ENCODE measurements at places on chromosomes 7 and 10.

DNA sequence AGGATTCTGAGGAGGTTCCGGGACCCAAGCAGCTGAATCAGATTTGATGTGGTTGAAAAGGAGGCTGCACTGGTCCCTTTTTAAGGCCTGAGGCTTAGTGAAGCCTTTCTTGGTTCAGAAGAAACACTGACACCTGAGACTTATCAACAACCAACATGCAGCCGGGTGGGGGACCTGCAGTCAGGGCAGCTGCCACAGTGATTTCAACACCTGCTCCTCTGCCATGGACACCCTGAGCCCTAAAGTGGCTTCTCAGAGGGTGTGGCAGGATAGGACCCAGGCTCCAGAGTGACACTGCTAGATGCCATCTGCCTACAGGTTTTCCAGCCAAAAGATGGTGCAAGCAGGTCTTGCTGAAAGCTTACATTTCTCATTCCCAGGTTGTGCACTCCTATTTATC is 99.3 kb downstream of the COL13A1 start:
- no peak for DNase-seq

GRCh38 chr10:61136139-61136538 is 192.2 kb upstream of the RHOBTB1 start:
- no peak for DNase-seq

GRCh38 chr7:151599401-151600227 is 79.9 kb upstream of the RHEB start:
- no peak for DNase-seq

DNA sequence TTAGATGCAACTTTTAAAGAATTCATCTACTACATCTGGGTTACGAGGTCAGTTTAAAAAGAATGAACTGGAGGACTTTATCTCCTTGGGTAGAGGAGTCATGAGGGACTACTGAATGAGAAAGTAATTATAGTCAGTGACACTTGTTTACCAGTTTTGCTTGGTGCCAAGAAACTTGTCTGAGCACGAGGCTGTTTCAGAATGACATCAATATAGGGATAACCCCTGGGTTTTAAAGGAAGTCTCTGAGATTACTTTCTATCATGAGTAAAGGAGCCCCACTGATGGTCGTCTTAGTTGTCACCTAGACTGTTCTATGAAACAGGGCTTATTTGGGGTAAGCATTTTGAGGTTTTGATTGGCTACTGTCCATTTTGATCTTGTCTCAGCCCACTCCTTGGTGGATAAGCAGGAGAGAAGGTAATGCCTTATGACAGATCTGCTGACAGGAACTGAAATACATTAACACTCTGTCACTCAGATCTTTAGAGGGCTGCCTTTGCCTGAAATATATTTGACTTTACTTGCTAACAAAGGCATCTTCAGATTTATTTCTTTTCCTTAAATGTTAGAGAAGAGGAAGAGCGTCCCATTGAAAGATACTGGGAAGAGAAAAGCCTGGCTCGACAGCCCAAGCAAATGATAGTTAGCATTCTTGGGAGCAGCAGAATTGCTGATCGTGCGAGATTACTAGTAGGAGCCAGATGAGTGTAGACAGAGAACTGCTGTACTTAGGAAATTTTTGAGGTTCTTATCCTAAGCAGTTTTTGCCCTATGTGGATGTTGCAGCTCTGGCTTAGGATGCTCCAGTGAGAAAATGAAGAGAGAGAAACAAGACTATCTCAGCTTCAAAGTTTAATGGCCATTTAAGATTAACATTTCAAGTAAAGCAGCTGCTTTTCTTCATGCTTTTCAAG is 299.2 kb upstream of the LRGUK start:
- DNase-seq, result no peak

- DNase-seq, result no peak
Observed at GRCh38 chr10:71714031-71714410, 5.6 kb downstream of the C10orf105 start.

- no peak for DNase-seq
Observed at GRCh38 chr10:21399392-21400035, 126.0 kb downstream of the SKIDA1 start.

All from T1000 (cell line).